ENCODE measurements at places on chromosomes 5 and 9.
A peak's percentile ranks its signal among the peaks of the same experiment; 100 is the strongest.

- peak; percentile 20 for DNase-seq
These were observed 162.2 kb downstream of the SREK1 start for GRCh38 chr5:66306105-66306843.

- no peak for DNase-seq
These were observed 313.5 kb upstream of the PDE4D start for GRCh38 chr5:60207040-60207439.

- DNase-seq = no peak
These were observed 78.0 kb downstream of the PTCH1 start for GRCh38 chr9:95438561-95439357.

DNA sequence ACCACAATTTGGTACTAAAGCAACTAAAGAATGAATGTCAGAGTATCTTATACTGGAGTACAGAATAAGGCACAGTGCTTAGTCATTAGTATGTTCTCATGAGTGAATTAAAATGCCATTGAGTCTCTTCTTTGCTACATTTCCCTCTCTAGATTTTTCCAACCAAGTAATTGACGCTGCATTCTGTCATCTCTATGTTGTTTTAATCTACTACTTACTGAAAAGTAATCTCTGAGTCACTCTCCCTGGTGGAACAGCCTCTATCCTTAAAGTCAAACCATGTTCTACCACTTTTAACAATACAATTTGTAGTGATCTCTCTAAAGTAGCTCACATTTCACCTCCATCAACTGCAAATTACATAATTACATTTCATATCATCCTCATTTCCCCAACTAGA lies 495.1 kb downstream of the CDH18 start:
- no peak for DNase-seq

Measured in pulmonary artery endothelial cell (primary cell).